ENCODE measurements at places on chromosomes 6 and 20. TPM values are rescaled to one million over a fixed set of nuclear protein-coding genes. Genes with fewer than 3 reads are reported as not detected.

SOBP gene
- total RNA-seq, result 6.9 TPM

VWA7 gene
- 0.79 TPM for total RNA-seq

CCDC28A gene
- total RNA-seq, result 22.8 TPM

PDE7B gene
- total RNA-seq, result not detected

SIRPB2 gene
- total RNA-seq, result not detected

QRSL1 gene
- 24.2 TPM for total RNA-seq

CCN6 gene
- total RNA-seq, result not detected

PLTP gene
- 7.0 TPM for total RNA-seq

TUBB2A gene
- total RNA-seq, result 38.1 TPM

PDSS2 gene
- total RNA-seq, result 23.7 TPM

ZNF512B gene
- total RNA-seq, result 30.6 TPM

GRCh38 chr6:48883116-48883515 lies 579.9 kb downstream of the MMUT start:
- DNase-seq, result no peak

GRCh38 chr6:112407101-112407590 lies 60.0 kb downstream of the RFPL4B start:
- DNase-seq, result no peak

DNA sequence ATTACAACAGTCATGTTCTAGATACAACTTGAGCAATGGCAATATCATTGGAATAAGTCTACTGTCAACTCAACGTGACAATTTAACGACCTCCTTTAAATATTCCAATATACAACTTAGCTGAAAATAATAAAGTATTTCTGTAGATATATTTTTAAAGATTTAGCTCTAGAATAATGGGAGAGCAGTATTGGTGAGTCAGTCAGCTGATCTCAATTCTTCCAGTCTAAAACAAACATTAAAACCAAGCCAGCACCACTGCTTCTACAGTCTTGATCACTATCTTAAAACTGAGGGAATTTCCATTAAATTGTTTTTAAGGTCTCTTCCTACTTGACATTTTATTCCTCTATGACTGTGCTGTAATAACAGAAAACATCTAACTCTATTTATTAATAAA lies 38.2 kb downstream of the NOL7 start:
- no peak for DNase-seq

DNA sequence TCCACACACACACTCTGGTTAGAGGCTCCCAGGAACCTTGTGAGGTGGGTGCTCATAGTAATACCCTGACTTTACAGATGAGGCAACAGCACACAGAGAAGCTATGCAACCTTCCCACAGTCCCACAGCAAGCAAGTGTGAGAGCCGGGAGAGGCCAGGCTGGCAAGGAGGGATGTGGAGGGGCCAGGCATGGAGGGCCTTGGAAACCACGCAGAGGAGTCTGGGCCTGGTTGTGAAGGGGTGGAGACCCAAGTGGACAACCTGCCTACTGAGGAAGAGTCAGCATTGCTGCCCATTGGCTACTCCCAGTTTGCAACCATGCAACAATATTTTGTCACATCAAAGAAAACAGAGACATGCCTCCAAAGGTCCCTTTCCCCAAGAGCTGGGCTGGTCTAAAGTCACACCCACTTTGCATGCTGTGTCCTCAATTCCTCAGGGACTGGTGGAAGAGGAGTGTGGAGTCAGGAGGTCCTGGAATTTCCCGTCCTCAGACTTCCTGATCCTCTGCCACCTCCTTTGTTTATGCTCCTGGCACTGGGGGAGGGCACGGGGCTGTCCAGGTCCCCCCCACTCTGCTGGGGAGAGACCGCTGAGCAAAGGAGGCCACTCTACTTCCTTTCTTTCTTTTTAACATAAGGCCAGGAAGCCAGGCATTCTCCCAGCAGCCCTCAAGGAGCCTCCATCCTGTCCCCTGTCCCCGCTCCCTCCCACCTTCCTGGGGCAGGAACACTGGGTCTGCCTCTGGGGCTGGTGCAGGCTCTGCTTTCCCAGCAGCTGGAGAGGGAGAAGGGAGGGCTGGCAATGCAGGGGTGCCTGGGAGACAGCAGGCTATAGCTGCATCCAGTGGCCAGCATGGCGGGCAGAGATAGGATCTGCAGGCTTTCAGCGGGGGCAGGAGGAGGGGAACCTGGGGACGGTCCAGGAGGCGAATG lies 68.3 kb downstream of the NOL4L start:
- no peak for DNase-seq

GRCh38 chr6:143276436-143276835 lies 174.1 kb downstream of the ADAT2 start:
- no peak for DNase-seq

GRCh38 chr6:124694139-124694705 lies 268.0 kb upstream of the RNF217 start:
- DNase-seq, result no peak

GRCh38 chr6:236519-236918 lies 55.8 kb upstream of the DUSP22 start:
- no peak for DNase-seq

GRCh38 chr6:164926686-164927085 lies 382.7 kb downstream of the C6orf118 start:
- DNase-seq, result no peak

DNA sequence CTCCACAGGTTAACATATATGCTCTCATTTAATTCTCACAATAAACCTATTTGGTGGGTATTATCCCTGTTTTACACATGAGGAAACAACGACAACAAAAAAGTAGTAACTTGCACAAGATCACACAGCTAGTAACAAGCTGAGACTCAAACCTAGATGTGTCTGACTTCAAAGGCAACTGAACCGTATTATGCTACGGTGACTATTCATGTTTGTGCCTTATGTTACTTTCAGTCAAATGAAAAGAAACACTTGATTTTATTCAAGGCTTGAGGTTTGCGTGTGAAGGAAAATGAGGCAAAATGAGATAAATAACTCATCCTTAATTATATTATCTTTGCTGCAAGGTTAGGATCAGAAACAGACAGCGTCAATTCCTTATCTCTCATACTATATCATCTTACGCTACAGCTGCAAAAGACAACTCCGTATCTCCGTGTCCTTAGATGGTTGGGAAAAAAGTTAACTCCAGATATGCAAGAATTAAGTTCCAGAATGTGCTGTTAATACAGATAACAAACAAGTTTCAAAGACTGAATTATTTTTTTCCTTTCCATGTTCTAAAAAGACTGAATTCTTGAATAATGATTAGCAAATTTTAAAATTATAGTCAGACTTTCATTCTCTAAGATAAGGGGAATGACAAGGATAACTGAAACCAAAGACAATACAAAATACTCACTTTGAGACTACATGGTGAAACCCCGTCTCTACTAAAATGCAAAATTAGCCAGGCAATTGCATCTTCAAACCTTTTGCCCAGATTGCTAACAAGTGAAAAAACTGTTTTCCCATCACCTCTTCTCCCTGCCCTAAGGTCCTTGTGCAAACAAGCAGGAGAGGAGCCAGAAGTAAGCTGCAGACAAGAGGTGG lies 27.8 kb downstream of the STAU1 start:
- DNase-seq, result no peak

DNA sequence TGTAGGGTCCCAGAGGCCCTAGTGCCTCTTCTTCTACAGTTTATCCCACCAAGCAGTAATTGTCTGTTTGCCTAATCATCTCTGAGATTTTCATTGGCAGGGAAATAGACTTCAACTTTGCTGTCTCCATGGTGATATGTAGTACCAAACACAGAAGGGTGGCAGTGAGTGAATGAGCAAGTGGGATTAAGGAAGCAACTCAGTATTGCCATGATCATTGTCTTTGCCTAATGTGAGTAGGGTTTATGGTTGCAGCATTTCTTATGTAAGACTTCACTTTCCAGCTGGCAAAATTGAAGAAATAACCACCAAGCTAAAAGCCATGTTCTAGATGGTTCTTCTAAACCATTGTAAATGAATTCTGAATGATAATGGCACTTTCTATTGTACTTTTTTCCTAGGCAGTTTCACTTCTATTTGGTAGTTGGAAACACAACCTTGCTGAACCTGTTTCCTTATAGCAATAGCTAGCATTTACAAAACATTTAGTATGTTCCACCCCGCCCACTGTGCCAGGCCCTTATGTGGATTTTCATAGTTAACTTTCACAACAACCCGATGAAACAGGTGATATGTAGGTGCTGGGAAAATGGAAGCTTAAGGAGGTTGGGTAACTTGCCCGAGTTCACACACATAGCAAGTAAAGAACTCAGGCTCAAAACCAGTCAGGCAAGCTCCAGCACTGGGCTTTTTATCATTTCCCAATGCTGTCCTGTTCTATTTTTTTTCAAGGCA lies 32.0 kb downstream of the ZC2HC1B start:
- DNase-seq, result no peak

DNA sequence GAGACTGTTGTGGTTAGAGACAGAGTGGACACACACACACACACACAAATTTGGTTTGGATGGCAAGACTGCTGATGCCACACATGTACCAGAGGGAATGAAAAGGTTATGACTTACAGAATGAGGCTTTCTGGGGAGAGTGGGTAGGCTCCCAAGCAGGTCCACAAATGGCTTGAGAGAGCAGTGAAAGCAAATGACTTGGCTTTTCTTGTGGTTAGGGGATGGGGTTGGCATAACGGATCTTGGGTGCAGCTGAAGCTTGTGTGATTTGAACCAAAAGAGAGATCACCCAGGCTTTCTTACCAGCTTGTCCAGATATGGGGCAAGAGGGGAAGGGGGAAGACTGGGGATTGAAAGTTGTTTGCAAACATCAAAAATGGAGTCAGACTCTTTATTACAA lies 73.9 kb upstream of the OLIG3 start:
- DNase-seq, result no peak

- no peak for DNase-seq
Measured at GRCh38 chr6:136816656-136817055, 5.7 kb upstream of the PEX7 start.

GRCh38 chr20:25280051-25280573 lies 32.2 kb downstream of the PYGB start:
- DNase-seq, result no peak

GRCh38 chr6:55898342-55898741 lies 23.0 kb upstream of the BMP5 start:
- no peak for DNase-seq

GRCh38 chr20:237489-237888 lies 10.4 kb downstream of the DEFB129 start:
- no peak for DNase-seq

GRCh38 chr20:62069741-62070216 lies 4.1 kb upstream of the TAF4 start:
- no peak for DNase-seq

GRCh38 chr6:3612341-3613041 lies 139.0 kb downstream of the PXDC1 start:
- peak; percentile 27 for DNase-seq

- no peak for DNase-seq
Measured at GRCh38 chr6:128655978-128656498, 135.6 kb upstream of the PTPRK start.

DNA sequence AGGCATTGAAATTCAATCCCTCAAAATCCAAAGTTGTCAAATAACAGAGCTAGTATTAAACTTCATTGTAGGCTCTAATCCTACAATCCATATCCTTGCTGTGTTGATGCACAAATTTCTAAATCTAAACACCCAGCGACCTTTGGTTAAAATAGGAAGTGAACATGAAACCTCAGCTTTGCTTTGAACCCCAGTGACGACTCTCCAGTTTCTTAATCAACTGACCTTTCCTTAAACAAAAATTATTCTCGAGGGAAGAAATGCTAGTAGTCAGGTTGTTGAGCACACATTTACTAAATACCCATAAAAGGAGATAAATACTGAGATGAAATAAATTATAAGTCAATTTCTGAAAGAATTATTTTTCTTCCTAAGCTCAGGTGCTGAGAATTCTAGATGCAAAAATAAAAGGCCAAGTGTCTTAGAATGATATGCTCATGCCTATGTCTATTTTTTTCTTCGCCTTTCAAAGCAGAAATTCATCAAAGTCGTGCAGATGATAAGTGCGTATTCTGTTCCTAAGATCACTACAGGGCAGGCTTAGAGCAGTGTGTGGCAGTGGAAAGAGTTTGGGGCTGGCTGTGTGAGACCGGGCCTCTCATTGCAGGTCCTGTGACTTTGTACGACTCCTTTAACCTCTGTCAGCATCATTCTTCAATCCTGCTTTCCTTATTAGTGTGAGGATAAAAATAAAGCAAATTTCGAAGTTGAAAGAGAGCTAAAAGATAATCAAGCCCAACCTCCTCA lies 208.7 kb downstream of the PRL start:
- DNase-seq, result no peak

DNA sequence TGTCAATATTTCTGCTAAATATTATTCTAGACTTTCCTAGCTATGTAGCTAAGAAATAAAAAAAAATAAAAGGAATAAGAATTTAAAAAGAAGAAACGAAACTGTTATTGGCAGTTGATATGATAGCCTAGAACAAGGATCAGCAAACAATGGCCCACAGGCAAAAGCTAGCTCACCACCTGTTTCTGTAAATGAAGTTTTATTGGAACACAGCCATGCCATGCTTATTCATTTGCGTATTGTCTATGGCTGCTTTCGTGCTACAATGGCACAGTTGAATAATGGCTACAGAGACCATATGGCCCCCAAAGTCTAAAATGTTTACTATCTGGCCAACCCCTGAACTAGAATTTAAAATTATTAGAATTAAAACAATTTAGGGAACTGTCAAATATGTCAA lies 952.6 kb upstream of the MAP3K7 start:
- no peak for DNase-seq

DNA sequence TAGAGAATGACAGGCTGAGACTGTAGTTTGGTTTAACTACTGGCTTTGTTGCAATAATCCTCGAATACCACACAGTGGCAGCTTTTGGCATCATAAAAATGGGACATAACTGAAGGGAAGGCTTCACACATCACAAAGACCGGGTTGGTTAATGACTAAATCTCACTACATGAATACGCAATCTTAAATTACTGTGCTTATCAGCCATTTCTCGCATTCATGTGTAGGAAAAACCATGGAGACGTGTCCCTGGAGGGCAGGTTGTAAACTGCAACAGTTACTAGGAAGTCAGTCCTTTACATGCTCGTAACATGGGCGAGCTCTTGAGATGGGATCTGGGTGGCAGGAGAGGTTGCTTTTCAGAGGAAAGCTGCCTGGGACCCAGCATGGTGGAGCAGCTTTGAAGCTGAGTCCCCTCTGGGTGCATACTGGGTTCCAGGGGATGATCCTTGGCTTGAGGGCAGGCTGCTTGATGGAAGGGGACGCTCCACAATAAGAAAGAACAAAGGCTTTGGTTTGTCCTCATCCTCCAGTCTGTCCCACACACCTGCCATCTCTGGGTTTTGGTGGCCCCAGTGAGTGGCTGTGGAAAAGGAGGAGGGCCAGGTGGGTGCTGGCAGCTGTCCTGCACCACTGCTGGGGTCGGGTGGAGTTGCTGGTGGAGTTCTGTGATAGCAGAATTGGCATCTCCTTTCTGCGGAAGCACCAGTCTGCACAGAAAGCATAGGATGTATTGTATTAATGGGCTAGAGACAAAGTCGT lies 2.1 kb downstream of the RPS21 start:
- no peak for DNase-seq

GRCh38 chr6:156760377-156760776 lies 16.8 kb upstream of the ARID1B start:
- DNase-seq, result no peak

- DNase-seq, result peak; percentile 63
Measured at GRCh38 chr6:53139841-53140413, 8.7 kb downstream of the GCM1 start.

All from HepG2 (cell line).